GM12892 (cell line): ENCODE measurements at places on chromosomes 2 and 18.

DNA sequence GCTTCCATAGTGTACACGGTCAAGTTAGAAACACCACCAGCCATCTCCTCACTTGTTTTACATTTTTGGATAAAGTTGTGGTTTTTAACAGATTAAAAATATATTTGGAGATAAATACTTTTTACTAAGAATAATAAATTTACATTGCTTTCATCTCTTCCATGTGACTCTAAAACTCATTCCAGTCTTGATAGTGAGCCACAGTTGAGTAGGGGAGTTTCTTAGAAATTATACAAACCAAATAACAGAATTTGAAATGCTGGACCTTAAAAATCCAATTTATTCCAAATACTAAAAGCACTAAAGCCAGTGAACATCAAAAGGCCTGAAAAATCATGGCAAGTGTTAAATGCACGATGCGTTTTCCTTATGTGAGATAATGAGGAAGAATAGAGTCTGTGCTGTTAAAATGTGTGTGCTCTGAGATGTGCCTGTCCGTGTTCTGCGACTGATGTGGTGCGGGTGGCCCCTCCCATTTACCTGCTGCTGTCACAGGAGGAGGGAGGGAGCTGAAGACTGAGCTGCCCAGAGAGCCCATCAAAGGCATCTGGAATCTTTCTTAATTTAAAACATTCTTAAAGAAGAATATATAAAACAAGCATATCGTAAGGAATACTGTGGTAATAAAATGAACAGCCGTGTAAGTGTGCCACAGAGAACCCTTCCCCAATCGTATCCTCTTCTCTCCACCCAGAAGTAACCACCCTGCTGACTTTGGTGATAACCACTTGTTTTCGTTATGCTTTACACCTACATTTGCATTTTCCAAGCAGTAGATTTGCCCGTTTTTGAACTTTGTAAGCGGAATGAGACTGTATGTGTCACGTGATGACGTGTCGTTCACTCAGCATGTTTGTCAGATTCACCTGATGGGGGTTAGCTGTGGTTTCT, 57.0 kb upstream of the TXNDC2 start:
- DNase-seq, result no peak

DNA sequence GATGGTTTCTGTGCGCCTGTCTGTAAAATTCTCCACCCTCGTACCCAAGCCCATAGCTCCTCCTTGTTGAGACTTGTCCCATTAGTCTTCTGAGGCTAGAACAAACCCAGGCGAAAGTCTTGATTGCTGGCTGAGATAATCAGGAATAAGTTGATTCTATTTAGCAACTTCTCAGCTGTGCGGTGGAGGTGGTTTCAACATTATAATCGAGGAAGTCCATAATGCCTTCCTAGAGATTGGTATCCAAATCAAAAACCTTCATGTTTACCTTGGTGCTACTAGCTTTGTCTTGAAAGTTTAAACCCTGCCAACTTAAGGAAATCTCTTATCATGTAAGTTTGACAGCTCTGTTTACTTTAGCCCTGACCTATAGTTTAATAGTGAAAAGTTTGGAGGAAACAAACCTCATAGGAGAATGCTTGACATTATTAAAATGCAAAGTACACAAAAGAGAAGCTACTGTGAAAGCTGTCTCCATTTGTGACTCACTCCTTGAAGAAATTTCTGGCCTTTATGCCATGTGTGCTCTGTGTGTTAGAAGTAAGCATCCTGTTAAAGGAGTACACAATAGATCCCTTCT, 36.6 kb upstream of the DSC1 start:
- DNase-seq, result no peak

DNA sequence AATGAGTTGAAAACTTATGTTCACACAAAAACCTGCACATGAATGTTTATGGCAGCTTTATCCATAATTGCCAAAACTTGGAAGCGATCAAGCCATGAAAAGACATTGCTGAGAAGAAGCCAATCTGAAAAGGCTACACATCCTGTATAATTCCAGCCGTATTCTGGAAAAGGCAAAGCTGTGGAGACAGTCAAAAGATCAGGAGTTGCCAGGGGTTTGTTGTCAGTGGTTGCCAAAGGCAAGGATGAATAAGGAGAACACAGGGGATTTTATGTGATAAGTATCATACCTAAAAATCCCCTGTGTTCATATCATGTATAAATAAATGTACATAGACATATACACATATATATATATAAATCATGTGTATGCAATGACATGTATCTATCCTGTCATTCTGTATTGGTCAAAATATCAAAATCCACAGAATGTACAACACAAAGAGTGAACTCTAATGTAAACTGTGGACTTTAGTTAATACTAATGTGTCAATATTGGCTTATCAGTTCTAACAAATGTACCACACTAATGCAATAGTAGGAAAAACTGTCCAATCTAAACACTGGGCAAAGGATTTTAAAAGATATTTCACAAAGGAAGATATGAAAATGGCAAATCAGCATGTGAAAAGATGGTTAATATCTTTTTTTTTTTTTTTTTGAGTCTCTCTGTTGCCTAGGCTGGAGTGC, 75.8 kb downstream of the PTRHD1 start:
- no peak for DNase-seq

DNA sequence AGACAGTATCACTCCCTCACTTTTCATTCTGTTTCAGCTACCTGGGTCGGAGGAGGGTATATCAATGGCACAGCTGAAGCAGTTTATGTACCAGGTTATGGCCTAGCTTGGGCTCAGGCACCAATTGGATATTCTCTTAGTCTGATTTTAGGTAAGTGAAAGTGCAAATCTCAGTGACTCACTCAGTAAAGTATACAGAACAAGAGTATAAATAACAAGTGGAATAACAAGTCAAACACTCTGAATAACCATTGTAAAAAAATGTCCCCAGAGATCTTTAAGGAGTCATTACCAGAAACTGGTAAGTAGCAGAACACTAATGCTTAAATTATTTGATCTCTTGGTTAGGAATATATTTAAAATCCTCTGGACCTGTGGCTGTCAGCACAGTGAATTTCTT, 5.7 kb downstream of the SLC5A7 start:
- DNase-seq, result no peak

DNA sequence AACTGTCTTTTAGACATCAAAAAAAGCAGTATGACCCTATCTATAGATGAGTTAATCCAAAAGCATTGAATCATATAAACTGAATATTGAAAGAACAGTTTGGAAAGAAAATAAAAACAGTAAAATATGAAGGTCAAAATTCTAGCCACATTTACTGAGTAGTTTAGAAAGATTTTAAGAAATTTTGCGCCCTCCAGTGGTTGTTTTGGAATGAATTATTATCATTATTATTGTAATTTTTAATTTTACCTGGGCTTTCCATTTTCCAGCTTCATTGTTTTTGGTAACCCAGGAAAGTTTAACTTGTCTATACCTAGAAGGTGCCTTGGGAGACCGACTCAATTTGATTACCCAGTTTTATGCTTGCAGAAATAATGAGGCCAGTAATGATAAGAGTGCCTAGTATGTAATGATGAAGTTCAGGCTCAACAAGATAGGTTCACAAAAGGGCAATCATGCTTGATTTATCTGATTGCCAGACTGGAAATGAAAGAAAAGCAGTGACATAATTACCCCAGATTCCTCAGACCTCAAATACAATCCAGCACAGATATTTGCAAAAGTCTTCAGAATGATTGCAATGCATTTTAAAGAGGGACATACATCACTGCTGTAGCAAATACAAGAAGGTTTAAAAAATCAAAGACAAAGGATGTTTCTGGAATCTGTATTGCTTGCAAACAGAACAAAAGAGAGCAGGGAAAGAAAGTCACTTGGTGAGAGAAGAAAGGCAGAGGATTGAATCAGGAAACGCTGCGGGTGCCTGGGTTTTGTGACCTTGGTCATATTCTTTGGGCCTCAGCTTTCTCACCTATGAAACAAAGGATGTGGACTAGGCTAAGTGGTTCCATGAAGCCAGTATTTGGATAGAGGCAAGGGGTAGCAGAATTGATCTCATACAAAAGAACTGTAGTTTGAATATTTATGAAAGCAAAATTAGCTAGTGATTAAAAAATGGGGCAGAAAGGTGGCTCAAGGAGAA, 153.8 kb downstream of the MAP2 start:
- DNase-seq, result no peak

DNA sequence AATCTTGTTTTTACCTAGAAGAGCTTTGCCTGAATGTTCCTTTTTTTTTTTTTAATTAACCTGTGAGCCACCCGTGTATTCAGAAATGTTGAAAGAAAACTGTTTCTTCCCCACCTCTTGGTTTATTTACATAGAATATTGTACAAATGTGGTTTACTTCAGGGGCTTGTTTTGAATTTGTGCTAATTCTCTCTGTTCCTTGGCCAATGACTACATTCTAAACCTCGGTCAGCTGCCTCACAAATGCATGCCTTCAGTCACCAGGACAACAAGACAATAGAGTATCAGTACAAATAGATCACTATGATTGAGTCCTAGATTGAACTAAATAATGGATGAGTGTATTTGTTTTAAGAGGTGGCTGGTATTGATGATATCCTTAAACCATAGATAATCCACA, 36.0 kb downstream of the AGFG1 start:
- no peak for DNase-seq

DNA sequence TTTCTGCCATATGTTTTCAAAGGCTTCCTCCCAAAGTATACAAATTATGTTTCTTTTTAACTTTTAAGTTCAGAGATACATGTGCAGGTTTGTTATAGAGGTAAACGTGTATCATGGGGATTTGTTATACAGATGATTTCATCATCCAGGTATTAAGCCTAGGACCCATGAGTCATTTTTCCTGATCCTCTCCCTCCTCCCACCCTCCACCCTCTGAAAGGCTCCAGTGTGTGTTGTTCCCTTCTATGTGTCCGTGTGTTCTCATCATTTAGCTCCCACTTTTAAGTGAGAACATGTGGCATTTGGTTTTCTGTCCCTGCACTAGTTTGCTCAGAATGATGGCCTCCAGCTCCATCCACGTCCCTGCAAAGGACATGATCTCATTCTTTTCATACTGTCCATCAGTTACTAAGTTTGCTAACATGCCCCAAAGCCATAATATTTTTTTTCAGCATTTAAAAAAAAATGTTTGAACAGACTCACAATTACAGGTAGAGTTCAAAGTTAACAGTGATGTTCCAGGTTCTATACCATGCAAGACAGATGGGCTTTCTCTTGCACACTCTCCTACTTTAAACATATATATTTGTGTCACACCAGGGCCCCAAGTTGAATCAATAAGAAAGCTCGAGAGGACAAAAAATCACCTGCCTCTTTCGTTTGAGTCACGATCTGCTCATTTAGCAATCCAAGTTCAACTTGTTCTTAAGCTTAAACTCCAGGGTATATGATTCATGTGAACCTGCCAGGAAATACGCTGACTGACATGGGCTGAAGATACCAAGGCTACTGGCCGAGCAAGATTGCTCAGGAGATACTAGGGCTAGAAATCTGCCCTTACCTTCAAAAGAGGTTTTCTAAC, 77.6 kb downstream of the AP1S3 start:
- DNase-seq, result no peak

DNA sequence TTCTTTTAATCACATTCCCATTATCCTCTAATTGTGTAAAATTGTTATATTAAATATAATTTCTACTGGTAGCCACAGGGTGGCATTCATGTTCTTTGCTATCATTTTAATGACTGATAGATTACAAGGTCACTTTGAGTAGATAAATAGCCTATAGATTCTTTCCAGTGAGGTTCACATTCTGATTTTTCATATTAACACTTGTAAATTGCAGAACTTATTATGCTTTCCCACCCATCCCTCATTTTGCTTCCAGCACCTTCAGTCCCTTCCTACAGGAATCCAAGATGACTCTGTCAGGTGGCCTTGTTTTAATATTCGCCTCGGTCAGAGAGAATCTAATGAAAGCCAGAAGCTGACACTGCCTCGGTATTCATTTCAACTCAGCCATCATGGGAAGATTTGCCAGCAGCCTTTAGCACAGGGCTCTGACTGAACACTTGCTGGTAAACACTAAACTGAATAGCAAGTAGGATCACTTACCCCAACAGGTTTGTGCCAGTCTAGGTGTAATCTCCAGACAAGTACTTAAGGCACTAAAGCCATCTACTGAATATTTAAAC, 101.2 kb upstream of the FSHR start:
- no peak for DNase-seq

- DNase-seq, result no peak
Measured at GRCh38 chr18:785242-785641, 26.8 kb downstream of the YES1 start.

DNA sequence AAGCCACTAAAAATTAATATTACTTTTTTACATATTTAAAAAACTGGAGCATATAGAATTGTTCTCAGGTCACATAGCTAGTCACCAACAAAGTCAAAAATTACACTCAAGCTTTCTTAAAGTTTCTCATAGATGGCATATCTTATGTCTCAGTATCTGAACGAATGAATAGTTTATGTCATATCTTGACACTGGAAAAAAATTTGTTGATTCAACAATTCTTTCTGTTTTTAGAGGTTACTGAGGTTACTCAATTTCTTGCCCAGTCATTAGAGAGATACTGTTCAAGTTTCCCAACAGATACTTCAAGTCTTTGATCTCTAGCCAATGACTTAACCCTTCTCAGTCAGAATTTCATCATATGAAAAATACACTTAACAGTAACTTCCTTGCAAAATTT, 113.1 kb upstream of the XIRP2 start:
- no peak for DNase-seq

GRCh38 chr2:146777181-146777580, 1067.6 kb upstream of the ACVR2A start:
- no peak for DNase-seq

- no peak for DNase-seq
Measured at GRCh38 chr2:101558740-101559525, 84.0 kb upstream of the RFX8 start.

- DNase-seq, result no peak
Measured at GRCh38 chr18:13530879-13531387, 195.4 kb downstream of the FAM210A start.

- DNase-seq, result no peak
Measured at GRCh38 chr2:30622452-30622851, 175.4 kb downstream of the LCLAT1 start.

DNA sequence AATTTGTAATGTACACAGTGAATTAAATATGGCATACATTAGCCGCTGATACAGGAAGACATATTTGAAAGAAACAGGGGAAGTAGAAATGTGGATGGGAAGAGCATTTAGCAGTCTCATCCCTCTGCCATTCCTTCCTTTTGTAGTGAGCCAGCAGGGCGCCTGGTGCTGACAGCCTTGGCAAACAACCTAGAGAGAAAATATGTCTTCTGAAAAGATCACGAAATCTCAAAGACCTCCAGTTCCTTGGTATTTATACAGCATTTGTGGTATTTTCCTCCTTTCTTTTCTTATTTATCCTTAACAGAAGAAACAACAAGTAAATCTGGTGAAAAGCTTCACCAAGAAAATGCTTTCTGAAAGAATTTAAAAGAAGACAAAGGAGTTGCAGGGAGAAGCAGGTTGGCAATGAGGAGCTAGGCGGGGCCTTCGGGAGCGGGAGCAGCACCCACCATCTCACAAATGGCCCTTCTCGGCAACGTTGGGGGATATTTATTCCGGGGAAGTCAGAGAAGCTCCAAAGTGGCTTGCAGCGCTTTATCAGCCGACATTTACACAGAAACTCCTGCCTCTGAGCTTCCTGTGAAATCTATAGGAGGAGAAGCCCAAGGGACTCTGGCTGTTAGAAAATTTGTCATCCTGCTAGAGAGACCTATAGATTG, 406.1 kb upstream of the NRP2 start:
- no peak for DNase-seq
